ENCODE measurements at places on chromosomes 7 and 10. TPM values are rescaled to one million over a fixed set of nuclear protein-coding genes. Genes with fewer than 3 reads are reported as not detected.

GRCh38 chr10:73998929-73999691 lies 1.2 kb downstream of the VCL start:
- H3K36me3 ChIP-seq: peaks cover 19% of the 10 kb centered on the region
- peak; percentile 73 for DNase-seq
- peak overlapping the region; percentile 97 for H3K27ac ChIP-seq
- H3K4me3 ChIP-seq: peak overlapping the region; percentile 75
- peaks cover 40% of the 10 kb centered on the region for H3K4me1 ChIP-seq

- no peak for DNase-seq
- H3K4me1 ChIP-seq: no peaks in the 10 kb centered on the region
- no peak overlapping the region for H3K4me3 ChIP-seq
Observed at GRCh38 chr7:116194115-116194514, 16.2 kb upstream of the TES start.

GRCh38 chr10:76463111-76463510 lies 1031.7 kb downstream of the LRMDA start:
- no peak overlapping the region for H3K27ac ChIP-seq
- no peaks in the 10 kb centered on the region for H3K27me3 ChIP-seq
- DNase-seq: no peak
- H3K4me1 ChIP-seq: no peaks in the 10 kb centered on the region
- H3K36me3 ChIP-seq: no peaks in the 10 kb centered on the region

- H3K27ac ChIP-seq: no peak overlapping the region
- no peaks in the 10 kb centered on the region for H3K4me1 ChIP-seq
- no peaks in the 10 kb centered on the region for H3K27me3 ChIP-seq
- H3K4me3 ChIP-seq: no peak overlapping the region
Observed at GRCh38 chr7:68185631-68186456, 1189.2 kb downstream of the TYW1 start.

DNA sequence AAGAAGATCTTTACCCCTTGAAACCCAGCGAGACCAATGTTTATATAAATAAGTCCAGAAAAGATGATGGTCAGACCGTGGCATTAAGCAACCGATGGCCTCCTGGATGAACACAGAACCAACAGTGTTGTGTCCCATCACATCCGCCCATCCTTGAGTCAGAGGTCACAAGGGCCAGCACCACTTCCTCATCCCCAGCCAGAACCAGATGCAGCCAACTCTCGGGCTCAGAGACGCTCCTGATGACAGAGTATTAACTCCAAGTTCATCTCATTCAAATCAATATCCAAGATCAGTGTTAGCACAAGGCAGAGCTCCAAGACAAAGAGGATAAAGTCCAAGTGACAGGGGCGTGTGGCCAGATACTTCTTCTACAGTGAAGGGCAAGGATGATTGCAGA lies 63.5 kb downstream of the FAM53B start:
- no peak for DNase-seq
- H3K27me3 ChIP-seq: no peaks in the 10 kb centered on the region
- no peak overlapping the region for H3K27ac ChIP-seq
- H3K4me3 ChIP-seq: no peak overlapping the region

DNA sequence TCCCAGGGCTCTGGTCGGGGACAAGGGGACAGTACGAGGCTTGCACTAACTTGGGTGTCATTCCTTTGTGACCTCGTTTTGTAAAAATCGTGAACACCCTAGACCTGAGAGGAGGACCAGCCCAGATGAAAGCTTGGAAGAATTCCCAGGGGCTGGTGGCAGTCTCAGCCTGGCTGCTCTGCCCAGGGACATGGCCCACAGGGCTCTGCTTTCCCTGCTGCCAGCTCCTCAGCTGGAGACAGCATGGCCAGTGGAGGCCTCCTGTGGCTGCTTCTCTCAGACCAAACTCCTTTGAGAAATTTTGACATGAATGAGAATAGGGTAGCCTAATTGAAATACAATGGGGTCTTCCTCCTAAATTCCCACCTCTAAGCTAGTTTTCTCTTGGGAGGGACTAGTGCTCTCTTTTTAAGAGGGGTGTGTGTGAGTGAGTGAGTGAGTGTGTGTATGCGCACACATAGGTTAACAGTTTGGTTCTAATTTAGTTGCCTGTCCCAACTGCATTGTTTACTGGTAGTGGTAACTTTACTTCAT lies 140.3 kb upstream of the EFCAB10 start:
- DNase-seq: peak; percentile 48
- H3K36me3 ChIP-seq: 0 out of 2 replicates have a peak, but pooled peaks cover 2% of the 10 kb centered on the region
- H3K27ac ChIP-seq: 0 out of 2 replicates have a peak overlapping the region, but pooled peaks have one; percentile 55
- no peaks in the 10 kb centered on the region for H3K27me3 ChIP-seq
- no peak overlapping the region for H3K4me3 ChIP-seq

Gene COBL
- 51.9 TPM for total RNA-seq

Gene ARMC3
- 0.16 TPM for total RNA-seq

Gene ELOVL3
- total RNA-seq: not detected
